ENCODE measurements at places on chromosomes 4 and X.

DNA sequence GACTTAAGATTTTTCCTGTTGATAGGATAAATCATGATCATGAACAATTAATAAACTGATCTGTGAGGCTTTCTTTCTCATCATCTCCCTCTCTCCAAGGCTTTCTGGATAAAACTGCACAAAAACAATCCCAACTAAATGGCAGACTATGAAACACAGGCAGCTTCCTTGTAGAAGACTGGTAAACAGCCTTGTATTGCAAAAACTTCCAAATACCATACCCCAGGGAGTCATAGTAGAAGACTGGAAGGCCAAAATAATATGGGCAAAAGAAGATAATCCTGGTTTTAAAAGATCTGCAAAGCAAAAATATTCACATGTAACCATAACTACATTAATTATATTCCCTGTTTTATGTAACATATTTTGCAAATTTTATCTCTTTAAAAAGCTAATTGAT is 113.0 kb downstream of the ANAPC10 start:
- DNase-seq: peak; percentile 6

DNA sequence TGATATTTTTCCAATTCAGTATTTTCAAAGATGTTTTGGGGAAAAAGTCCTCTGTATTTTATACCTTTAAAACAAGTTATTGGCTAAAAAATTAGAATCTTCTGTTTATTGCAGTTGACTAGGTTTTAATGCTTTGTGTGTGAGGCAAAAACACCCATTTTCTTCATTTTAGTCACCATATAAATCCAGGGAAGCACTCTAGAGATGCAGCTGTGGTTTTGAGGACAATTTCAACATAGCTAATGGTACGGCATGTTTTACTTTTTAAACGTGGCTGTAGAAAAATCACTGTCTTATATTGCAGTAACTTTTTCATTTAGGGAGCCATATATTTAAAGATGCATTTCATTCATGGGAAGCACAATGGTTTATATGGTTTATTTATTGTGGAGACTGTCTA is 129.1 kb upstream of the PITX2 start:
- peak; percentile 10 for DNase-seq

DNA sequence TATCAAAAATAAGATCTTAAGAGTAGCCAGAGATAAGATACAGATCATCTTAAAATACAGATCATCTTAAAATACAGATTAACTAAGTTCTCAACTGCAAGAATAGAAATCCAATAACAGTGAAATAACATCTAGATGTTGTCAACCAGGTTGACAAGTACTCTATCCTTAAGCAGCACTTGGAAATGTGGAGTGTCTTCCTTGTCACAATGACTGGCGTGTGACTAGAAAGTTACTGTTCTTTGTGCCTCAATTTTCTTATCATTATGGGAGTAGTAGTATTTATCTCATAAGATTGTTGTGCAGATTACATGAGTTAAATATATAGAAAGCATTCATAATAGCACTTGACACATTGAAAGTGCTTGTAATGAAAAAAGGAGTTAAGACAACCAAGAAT is 25.8 kb upstream of the HPGDS start:
- no peak for DNase-seq

- DNase-seq: no peak
These were observed 1444.0 kb upstream of the PCDH7 start for GRCh38 chr4:29276150-29276549.

- DNase-seq: no peak
These were observed 26.7 kb upstream of the ADH7 start for GRCh38 chr4:99461623-99462401.

DNA sequence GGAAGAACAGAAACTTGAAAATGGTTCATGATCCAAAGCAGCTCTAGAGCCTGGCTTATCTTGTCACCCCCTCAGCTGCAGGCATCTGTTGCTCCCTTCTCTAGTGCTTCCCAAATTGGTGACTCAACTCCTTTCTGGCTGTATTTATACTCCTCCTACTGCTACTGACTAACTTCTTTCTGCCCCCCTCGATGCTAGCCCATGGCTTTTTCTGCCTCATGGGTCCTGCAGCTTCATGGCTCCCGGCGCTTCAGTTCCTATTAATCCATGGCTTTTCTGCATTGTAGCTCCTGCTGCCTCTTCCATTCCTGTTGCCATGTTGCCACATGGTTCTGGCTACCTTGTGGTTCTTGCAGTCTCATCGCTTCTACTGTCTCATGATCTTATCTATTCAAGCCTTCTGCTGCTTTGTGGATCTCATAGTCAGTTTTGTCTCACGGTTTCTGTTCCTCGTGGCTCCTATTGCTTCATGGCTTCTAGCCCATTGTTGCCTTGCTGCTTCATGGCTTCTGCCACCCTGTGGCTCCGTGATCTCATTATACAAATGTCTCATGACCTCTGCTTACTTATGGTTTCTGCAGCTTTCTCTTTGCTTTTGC is 48.1 kb downstream of the SMC1A start:
- peak; percentile 59 for DNase-seq

GRCh38 chr4:105277702-105278101 is 131.0 kb downstream of the TET2 start:
- DNase-seq: no peak

DNA sequence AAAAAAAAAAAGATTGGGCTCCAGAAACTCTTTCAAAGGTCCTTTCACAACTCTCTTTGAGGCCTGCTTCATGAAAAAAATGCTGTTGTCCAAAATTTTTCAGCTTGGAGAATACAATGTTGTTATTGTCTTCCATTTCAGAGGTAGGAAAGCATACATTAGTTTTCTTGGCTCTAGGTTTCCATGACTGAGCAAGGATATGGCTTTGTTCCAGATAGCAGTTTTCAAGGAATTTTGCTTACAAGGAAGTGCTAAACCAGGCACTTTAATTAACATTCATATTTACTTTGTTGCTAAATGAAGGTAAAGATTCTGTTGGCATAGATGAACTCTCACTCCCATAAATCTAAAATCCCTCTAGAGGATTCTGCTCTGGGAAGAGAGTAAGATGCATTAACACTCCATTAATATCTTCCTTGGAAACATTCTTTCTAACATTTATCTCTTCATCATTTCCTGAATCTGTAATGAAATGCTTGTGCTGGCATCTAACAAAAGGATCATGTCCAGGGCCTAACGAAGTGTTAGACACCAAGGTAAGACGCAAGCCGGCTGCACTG is 118.4 kb downstream of the COL25A1 start:
- DNase-seq: no peak

GRCh38 chrX:112513154-112513553 is 166.6 kb downstream of the LHFPL1 start:
- DNase-seq: no peak

DNA sequence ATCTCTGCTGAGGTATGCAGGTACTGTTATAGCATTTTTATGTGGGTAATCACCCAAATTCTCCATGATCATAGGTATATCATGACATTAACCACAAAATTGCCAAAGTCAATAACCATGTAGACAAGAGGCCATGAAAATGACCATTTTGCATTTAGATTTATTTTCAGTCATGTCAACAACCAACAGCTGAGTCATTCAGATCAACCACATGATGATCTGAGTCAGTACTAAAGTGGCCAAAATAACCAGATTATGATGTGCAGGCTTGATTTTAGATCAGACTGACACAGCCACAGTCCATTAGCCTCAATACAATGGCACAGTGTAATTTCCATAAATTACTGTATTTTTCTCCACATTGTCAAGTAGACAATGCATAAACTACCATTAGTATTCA is 240.5 kb downstream of the GRIA3 start:
- peak; percentile 85 for DNase-seq

- no peak for DNase-seq
These were observed 770 bp upstream of the TIGD2 start for GRCh38 chr4:89110541-89110985.

- peak; percentile 66 for DNase-seq
These were observed 1077.3 kb downstream of the RAPGEF2 start for GRCh38 chr4:160180211-160180610.

DNA sequence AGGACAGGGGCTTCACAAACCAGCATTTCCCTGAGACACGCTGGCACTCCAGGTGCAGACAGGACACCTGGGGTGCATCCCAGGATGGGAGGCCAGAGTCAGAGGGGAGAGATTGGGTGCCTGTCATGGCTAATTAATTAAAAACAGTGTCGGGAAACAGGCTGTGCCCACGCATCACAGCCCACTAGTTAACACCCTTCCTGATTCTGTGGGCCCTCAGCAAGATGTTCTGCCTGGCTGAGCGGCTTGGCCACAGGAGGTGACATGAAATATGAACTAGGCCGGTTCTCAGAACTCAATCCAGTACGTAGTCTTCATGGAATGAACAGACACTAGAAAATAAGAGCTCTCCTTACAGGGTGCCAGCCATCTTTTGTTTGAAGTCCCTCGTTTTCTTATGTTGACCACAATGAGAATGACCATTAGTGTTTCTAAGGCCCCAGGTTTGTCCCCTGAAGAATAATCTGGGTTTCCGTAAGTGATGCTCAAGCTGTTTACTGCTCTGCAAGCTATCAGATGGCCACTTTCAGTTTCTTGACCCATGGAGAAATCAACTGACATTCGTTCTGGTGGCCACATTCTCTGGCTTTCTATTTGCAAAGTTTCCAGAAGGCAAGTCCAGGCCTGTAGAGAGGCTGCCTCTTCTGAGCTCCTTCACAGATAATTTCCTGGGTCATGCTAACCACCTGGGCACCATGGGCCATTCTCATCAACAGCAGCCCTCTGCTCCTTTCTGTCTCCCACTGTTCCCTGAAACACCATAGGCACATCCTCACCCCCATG is 72.3 kb downstream of the SLC34A2 start:
- no peak for DNase-seq

DNA sequence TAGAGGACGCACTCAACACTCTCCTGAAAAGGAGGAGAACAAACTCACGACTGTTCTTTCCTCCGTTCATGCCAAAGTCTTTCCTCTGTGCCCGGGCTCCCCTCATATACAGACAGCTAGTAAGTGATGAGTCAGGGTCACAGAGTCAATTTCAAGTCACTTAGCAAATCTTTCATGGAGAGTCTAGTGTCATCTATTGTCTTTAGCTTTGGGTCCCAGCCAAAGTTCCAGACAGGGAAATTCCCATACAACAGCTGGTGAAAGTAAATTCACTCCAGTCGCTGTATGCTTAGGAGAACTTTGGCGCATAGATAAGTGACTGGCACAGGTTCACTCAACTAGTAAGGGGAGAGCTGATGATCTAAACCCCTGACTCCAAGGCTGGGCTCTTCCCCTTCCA is 226.5 kb downstream of the MID1 start:
- DNase-seq: no peak

DNA sequence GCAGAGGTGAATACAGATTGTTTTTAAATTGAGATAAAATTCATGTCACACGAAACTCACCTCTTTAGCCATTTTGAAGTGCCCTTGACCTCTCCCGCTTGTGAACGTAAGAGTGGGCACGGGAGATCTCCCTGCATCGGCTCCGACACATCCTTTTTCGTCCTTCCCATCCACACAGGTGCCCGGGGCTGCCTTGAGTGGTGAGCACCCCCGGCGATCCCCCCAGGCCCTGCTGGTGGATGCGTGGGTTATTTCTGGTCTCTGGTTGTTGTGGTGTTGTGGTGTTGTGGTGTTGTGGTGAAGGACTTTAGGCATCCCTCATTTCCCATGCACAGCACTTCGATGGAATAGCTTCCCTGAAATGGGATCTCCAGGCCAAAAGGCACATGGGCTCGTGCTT is 46.1 kb downstream of the PSAPL1 start:
- DNase-seq: no peak

- no peak for DNase-seq
These were observed at the start of gene ARHGEF6 for GRCh38 chrX:136780763-136781162. Gene ARHGEF6, minus strand, starts transcription at chrX:136780932. Its CDS starts 50 bp downstream, at chrX:136780882.

DNA sequence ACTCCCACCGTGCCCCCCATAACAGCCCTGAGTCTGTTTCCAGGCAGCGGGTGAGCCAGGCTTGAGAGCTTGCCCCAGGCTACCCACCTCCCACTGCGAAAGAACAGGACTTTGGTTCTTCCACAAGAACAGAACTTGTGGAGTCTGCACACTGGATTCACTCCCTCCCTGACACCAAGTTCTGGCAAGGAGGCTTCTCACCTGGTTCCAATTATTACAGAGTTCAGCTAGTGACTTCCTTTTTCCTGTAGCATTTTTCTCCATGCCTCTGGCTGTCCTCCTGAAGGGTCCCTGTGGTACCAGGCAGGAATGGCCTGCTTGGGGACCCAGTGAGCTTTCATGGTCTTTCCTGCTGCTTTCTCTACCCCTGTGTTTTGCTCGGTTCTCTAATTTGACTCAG is 208.6 kb upstream of the SFRP2 start:
- DNase-seq: peak; percentile 55

DNA sequence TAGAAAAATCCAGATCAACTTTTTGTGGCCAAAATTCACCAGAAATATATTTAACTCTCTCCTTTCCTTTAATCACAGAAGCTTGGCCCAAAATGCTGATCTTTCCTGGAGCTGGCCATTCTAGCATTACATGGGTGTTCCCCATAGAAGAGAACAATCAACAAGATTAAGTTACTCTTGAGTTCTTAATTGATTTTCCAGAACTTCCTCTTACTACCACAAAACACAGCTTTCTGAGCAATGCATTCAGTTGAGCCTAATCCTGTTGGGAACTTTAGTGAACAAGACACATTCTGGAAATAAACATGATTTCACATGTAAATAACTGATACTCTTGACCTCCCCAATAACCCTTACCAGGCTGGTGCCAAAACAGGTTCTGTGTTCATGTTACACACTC is 45.4 kb upstream of the STIM2 start:
- no peak for DNase-seq

DNA sequence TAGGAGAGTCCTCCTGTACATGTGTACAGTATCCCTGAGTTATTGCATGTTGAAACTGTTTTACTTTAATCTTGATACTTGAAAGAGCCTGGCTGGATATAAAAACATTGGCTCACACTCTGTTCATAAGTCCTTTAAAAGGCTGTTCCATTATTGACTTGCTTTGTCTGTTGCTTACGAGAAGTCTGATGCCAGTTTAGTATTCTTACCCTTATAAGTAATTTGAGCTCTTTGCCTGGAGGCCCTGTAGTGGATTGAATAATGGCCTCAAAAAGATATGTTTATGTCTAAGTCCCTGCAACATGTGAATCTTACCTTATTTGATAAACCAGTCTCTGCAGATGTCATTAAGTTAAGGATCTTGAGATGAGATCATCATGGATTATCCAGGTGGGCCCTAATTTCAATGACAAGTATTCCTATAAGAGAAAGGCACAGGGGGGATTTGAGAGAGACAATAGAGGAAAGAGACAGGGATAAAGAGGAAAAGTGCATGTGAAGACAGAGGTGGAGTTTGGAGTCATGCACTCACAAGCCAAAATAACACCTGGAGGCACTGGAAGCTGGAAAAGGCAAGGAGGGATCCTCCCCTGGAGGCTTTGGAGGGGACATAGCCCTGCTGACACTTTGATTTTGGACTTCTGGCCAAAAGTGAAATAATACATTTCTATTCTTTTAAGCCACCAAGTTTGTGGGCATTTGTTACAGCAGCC is 98.1 kb downstream of the IRF2 start:
- DNase-seq: no peak

Measured in fibroblast of mammary gland (primary cell).